NCI-H446 treated with DMSO at 0.1 percent for 48 hours (cell line): ENCODE measurements at places on chromosomes 6 and 20.

DNA sequence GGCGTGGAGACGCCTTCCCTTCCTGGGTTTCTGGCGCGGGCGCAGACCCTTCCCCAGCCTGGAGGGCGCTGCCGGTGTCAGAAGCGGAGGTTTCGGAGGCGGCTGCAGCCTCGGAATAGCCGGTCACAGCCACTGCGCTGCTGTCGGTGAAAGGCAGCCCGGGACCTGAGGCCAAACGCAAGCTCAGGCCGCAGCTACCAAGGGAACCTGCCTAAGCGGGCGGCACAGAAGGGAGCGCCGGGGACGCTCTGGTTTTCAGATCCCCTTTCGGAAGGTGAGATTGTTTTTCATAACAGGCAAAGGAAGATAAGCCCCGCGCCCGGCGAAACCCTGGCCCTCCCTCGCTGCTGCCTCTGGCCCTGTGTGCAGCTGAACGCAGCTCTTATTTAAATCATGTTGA lies 116.5 kb downstream of the FAM120B start:
- no peak for DNase-seq

DNA sequence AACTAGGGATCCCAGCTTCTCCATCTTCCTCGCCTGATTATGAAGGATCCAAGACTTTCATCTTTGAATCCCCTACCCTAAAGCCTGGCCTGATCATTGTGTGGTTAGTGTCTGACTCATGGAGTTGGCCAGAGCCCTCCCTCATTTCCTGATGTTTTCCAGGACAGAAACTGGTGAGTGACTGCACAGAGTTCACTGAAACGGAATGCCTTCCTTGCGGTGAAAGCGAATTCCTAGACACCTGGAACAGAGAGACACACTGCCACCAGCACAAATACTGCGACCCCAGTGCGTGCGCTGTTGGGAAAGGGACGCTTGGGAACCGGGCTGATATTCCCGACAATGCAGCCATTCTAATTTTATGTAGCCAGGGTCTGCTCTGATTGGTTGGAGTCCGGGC lies 4.0 kb downstream of the CD40 start:
- DNase-seq, result no peak

DNA sequence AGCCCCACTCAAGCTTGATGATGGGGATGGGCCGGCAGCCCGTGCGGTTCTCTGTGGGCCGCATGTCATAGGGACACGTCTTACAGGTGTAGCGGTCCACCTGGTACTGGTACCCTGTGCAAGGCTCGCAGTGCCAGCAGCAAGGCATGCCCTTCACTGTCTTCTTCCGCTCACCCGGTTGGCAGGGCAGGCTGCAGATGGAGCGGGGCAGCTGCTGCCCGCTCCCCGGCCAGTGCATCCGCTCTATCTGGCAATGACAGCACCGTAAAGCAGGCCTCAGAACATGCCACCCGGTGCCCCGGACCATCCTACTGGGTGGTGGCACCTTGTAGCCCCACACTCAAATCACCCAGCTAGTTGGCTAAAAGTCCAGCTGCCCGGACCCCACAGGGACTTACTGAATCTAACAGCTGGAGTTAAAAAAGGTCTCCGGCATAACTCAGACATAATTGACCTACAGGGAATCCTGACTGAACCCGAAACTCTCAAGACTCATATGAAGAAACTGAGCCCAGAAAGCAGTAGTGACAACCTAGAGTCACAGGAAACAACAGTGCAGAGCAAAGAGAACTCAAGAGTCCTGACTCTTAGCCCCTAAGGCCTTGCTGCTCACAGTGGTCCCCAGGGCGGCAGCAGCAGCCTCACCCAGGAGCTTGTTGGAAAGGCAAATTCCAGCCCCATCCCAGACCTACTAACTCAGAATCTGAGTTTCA lies 109.4 kb downstream of the GRM4 start:
- DNase-seq, result no peak

DNA sequence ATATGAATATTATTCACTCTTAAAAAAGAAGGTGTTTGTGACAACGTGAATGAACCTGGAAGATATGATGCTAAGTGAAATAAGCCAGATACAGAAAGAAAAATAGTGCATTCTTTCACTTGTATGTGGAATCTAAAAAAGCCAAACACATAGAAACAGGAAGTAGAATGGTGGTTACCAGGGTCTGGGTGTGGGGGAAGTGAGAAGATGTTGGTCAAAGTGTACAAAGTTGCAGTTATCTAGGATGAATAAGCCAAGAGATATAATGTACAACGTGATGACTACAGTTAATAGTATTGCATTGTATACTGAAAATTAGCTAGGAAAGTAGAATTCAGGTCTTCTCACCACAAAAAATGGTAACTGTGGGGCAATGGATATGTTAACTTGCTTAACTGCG lies 151.1 kb upstream of the HCRTR2 start:
- DNase-seq, result no peak

DNA sequence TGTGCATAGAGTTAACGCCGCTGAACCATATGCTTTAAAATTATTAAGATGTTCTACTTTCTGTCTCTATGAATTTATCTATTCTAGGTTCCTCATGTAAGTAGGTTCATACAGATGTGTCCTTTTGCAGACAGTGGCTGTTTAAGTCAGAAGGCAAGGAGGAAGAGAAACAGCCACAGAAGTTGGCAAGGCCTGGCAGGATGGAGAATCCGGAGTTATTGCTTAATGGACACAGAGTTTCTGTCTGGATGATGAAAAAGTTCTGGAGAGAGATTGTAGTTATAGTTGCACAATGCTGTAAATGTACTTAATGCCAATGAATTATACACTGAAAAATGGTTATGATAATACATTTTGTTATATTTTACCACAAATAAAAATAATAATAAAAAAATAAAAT lies 283.6 kb upstream of the CNR1 start:
- no peak for DNase-seq

GRCh38 chr6:118103381-118104146 lies 196.5 kb downstream of the SLC35F1 start:
- no peak for DNase-seq
